ENCODE measurements at places on chromosomes 16 and 17. TPM values are rescaled to one million over a fixed set of nuclear protein-coding genes. Genes with fewer than 3 reads are reported as not detected.

DNA sequence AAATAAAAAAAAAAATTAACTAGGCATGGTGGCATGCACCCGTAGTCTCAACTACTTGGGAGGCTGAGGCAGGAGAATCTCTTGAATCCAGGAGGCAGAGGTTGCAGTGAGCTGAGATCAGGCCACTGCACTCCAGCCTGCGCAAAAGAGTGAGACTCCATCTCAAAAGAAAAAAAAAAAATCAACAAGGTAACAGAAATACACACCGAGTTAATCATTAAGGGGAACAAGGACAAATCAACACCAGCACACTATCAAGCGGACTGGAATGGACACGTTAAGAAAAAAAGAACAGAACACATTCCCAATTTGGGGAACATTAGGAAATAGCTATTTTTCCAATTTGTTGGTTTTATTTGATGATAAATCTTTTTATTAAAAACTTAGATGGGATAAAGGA lies 28.4 kb upstream of the GLG1 start:
- DNase-seq = no peak

DNA sequence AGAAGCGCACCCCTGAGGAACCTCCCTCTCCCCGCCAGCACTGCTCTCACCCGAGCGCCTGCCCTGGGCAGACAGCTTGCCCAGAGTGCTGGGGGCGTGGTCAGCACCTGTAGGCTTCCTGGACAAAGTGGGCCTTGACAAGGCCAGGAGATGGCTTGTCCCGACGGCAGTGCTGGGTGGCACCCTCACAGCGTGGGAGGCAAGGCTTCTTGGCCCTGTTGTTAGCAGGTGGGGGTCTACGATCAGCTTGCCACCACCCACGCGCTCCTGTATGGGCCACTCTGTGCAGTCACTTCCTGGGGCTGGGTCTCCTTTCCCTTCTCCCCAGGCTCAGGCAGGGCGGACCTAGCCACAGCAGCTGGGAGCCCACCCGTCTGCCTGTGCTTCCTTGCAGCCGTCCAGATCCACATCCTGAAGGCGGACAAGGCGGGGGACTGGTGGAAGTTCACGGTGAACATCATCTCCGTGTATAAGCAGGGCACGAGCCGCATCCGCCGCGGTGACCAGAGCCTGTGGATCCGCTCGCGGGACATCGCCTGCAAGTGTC lies 218.0 kb downstream of the NTN1 start:
- DNase-seq = no peak

OR2C1 gene
- total RNA-seq = not detected

CCL18 gene
- not detected for total RNA-seq

Measured in activated T-helper 2 cell treated with anti-CD3 and anti-CD28 coated beads, Interferon-gamma antibody, Interleukin-2, Interleukin-4, amounts not matched to agents 10 μg/mL and 5 μg/mL and 100 μg/mL, durations not matched to agents 14 hours and 24 hours and 36 hours (primary cell).